NCI-H1417 treated with DMSO at 0.1 percent for 48 hours (cell line): ENCODE measurements at places on chromosomes 11 and 22.

- DNase-seq: no peak
Measured at GRCh38 chr11:6096417-6096816, 11.1 kb upstream of the OR56B4 start.

- DNase-seq: no peak
Measured at GRCh38 chr11:66100272-66101065, 30.4 kb downstream of the PACS1 start.

DNA sequence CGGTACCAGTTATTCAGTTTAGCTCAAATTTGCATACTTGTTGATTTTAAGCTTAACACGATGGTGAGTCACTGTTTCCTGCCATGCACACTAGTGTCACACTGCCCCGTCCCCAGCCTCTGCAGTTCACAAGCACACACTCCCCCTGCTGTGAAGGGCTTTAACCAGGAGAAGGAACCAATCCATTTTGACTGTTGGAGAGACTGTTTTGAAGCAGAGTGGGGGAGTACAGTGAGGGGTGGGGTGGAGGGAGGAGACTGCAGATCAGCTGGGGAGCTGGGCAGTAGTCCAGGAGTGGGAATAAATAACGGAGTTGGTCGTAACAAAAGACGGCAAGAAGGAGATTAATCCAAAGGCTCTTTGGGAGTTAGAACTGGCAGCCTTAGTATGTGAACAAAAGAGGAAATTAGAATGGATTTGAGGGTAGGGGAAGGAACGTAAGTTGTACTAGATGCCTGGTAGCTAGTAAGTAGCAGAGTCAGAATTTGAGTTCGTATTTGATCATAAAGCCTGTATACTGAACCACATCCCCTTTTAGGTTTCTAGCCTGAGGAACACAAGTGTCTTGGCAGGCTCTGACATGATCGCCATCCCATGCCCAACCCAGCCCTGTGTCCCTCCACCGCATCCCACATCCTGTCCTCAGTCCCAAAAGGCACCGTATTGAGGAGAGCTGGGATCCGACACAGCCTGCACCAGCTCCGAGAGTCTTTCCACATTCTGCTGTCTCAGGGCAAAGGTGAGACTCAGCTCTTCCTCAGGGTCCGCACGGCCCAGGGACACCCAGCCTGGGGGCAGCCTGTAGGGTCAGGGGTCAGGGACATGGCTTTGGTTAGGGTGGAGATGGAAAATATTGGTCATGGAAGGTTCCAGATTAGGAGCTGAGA is 862 bp downstream of the TPP1 start:
- no peak for DNase-seq

GRCh38 chr11:123558536-123559315 is 95.7 kb downstream of the SCN3B start:
- no peak for DNase-seq

GRCh38 chr11:123233280-123233974 is 38.4 kb upstream of the CLMP start:
- no peak for DNase-seq

DNA sequence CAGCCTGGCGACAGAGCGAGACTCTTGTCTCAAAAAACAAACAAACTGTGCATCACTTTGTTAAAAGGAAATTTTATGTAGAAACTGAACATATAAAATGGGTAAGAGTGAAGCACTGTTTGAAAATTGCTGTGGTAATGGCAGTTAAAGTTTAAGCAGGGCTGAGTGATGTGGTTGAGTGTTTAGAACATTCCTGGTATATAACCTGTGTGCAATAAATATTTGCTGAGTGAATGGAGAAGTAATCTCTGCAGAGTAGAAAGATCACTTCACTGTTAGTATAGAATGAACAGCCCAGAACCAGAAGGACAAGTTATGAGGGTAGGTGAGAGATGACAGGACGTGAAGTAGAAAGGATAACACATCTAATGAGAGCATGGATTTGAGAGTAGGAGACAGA is 27.3 kb downstream of the CECR2 start:
- no peak for DNase-seq

- DNase-seq: no peak
Measured at GRCh38 chr11:72643547-72643946, 30.7 kb downstream of the PDE2A start.

GRCh38 chr22:42111798-42112197 is 18.8 kb downstream of the CYP2D6 start:
- DNase-seq: no peak

DNA sequence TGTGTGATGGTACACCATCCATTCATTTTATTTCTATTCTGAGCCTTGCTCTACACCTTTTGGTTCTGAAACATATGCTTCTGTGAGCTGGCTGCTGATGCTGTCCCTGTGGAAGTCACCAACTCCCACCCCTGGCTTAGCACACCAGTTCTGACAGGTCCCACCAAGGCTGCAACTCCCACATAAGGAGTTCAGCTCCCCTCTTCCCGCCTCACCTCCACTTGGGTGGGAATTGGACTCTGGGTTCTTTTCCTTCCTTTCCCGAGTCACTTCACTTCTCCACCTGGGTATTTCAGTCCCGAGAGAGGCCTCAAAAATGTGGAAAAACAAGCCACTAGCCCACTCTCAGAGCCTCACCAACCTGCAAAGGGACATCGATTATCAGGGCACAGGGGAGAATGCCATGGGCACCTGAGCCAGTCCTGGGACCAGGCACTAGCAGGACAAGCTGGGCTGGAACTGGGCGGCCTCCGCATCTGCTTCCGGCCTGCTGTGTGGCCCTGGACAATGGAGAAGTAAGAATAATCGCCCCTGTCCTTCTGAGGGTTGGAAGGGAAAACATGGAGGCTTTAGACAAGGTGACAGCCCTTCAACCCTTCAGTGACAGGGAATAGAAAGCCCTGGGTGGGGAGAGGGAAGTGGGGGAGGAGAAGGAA is 80.1 kb downstream of the IGLL1 start:
- no peak for DNase-seq

GRCh38 chr11:130071211-130071712 is 1.6 kb downstream of the APLP2 start:
- DNase-seq: no peak

DNA sequence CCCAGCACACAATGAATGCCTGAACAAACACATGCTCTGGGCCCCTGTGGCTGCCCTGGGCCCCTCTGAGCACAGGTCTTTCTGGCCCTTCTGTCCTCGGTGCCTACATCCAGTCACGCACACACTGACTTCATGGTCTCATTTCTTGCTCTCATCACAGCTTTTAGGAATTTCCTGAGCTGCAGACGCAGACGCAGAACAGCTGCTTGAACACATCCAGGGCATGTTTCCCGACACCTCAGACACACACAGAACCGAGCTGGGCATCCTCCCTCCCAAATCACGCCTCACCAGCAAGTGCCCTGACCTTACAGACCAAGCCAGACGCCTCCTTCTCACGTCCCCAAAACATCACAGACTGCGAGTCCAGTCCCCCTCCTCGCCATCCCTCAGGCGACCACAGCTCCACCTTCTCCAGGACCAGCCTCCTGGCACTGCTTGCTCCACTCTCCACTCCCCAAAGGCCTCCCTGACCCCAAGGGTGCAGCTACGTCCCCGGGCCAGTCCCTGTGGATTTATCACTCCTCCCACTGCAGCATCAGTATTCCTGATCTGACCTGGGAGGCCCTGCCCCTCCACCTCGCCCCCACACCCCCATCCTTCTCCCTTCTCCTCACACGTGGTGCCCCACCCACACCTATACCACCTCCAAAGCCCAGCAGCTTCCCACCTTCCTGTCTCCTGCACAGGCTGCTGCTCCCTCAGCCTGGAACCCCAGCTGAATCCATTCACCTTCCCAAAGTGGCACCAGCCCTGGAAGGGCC is 12.9 kb downstream of the SIRT3 start:
- DNase-seq: no peak

GRCh38 chr22:43974028-43974545 is 18.8 kb downstream of the SAMM50 start:
- DNase-seq: no peak

DNA sequence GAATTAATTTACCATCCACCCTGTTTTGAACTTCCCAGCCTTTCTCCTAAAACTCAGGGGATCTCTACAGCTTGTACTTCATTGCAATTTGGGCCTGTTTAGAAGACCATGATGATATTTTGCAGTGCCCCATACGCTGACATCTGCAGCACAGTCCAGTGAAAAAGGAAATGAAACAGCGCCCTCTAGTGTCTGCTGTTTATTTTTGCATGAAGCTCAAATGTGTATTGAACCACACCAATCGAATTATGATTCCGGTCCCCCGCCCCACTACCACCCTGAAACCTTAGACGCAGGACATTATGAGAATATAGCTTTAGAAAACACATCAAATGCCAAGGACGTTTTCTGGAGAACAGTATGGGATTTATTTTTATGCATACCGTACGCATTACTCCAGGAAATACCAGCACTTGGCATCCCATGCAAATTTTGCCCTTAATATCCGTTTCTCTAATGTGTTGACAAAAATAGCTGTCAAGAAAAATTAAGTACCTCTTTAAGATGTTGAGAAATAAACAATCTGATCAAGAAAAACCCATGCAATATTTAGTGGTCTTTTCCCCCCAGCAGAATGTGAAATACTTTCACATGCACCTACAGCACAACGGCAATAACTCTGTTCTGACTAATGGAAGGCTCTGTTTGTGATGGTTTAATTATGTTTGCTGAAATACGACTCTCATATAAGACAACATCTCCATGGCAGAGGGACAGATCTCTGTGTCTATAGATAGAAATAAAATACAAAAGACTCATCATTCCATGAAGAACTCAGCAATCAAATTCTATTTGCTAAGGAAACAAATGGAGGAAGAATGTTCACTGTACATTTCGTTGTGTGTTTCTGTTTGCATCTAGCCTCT is 93.9 kb downstream of the TECTA start:
- no peak for DNase-seq

DNA sequence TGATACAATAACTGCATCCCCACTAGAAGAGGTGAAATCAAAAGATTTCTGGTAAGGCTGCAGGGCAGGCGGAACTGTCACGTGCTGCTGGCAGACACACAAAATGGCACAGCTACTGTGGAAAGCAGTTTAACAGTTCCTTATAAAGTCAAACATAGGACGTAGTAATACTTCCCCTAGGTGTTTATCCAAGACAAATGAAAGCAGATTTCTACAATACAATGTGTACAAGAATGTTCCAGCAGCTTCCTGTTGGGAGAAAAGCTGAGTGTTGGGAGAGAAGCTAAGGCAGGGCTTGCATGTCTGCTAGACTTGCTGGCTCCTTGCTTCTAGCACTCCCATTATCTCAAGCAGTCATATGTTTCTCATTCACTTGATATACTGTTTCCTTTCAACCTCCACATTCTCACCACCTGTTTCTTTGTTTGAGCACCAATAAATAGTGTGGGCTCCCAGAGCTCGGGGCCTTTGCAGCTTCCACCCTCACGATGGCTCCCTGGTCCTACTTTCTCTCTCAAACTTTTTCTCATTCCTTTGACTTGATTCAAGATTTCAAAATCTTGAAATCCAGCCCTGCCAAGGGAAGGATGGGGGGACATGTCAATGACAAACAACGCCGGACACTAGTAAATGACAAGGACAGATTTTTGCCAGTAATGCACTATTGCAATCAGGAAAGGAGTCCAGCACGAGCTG is 21.2 kb upstream of the IL17RA start:
- no peak for DNase-seq

DNA sequence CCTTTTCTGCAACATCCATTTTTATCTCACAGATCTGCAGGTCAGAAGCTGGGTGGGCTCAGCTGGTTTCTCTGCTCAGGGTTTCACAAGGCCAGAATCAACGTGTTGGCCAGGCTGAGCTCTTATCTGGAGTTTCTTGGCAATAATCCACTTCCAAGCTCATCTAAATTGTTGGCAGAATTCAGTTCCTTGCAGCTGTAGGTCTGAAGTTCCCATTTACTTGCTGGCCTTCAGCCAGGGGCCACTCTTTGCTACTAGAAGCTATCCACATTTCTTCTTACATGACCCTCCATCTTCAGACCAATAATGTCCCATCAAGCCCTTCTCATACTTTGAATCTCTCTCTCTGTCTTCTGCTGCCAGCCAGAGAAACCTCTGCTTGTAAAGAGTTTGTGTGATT is 103.5 kb downstream of the WNT11 start:
- no peak for DNase-seq

DNA sequence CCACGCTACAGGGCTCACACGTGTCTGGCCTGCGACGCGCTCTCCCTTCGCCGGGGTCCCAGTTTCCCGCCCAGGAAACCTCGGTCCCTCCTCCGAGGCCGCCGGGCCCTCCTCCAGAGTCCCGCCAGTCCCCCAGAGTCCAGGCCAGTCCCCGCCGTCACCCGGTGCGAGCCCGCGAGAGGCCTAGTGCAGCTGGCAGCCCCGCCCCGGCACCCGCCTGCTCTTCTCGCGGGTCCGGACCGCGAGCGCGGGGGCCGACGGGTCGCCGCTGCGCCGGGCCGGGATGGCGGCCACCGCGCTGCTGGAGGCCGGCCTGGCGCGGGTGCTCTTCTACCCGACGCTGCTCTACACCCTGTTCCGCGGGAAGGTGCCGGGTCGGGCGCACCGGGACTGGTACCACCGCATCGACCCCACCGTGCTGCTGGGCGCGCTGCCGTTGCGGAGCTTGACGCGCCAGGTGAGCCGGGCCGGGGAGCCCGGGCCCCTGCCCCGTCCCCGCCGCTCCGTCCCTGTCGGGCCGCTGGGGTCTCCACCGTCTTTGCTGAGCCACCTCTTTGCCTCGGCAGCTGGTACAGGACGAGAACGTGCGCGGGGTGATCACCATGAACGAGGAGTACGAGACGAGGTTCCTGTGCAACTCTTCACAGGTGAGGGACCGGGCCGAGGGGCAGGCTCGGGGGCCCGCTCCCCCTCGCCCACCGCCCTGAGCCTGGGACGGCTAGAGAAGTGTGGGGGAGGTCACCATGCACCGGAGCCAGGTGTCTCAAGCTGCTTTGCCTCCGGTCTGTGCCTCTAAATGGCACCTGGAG is at the start of gene PTPMT1:
PTPMT1 (plus strand) TSS at position 260 of the 809 bp plus-strand sequence; CDS start at position 284, 24 bp downstream.
- DNase-seq: no peak

DNA sequence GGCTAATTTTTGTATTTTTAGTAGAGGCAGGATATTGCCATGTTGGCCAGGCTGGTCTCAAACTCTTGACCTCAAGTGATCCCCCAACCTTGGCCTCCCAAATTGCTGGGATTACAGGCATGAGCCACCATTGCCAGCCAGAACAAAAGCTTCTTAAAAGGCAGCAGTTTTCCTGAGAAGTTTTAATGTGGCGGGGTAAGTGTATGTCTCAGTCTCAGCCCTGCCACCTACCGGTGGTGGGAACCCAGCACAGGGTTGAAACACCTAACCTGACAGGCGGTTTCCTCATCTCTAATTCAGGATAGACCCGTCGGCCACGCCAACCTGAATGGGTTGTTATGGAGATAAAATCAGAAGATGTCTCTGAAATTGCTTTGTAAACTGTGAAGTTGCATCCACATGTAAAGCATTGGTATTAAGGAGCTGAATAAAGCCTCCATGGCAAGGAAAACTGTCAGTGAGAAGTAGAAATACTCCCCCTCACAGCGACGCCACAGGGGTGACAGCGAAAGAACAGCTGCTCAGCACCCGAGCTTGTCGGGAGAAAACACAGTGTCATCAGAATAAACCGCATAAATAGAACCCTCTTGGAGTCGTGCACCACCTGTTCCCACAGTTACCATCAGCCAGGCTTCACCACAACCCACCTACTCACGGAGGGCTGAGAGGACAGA is 165.9 kb upstream of the NCAM1 start:
- no peak for DNase-seq
